Activated CD4-positive, alpha-beta T cell treated with anti-CD3 and anti-CD28 coated beads, Interleukin-2, amount 50 U/mL, for 1 hour (primary cell): ENCODE measurements at places on chromosomes 1 and 21.

DNA sequence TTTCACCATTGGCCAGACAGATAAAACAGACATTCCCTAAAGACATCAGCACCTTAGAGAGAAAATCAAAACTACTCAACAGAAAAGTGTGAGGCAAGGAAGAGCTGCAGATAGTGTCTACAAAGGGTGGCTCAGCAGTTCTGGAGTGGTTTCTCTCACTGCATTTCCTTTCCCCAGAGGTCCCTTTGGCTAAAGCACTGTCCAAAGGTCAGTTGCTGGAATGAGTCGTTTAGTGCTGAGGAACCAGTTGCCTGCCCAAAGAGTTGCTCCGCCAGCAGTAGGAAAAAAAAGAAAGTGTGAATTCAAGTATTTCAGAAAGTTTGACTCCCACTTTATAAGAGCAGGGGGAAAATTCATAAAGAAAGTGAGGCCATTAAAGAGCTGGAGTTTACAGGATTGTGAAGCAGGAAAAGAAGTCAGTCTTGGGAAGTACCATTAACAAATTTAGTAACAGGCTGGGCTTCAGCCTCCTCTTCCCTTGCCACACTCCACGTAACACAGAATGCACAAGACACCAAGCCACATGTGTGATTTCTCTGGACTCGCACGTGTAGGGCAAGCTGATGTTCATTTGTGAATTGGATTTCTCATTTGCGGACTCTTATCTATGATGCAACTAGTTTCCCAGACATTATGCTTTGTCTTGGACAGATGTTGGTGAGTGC, 122.2 kb downstream of the RUNX1 start:
- DNase-seq, result no peak

DNA sequence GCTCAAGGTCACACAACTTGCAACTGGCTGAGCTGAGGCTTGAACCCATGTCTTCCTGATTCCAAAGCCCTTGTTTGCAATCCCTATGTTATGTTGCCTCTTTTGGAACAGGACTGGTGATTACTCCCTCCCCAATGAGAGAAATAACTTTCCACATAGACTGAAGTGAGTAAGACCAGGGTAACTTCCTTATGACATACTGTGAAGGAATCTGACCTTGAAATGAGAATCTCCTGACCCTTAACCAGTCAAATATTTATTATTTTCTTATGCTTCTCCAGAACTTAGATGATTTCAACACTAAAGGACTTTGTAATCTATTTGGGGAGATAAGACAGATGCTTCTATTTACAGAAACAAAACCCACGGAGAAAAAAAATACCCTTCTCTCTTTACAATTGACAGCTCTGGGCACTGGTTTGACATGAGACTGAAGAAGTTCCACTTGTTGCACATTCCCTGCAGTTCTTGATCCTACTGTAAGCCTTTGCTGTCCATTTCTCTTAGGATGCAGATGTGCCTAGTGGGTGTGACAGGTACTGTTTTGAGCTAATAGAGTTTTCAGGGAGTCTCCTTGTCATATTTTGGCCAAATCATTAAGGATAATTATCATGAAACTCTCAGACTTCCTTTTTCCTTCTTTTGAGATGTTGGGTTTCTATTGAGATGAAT, 3.9 kb upstream of the RPTN start:
- DNase-seq, result no peak

DNA sequence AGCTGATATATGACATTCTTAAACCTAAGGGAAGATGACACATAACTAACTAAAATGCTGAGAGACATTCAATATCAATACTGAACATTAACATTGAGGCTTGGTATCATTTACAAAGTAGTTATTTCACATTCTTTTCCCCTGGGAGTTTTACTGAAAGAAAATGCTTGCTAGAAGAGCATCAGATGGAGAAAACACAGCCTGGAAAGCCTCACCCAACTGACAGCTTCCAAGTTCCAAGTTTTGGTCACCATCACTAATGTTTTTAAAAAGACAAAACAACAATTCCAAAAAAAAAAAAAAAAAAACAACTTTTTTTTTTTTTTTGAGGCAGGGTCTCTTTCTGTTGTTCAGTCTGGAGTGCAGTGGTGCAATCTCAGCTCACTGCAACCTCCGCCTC, 80.6 kb downstream of the DSCAM start:
- DNase-seq, result no peak

GRCh38 chr21:15441060-15441493, 288.7 kb upstream of the USP25 start:
- DNase-seq, result no peak

DNA sequence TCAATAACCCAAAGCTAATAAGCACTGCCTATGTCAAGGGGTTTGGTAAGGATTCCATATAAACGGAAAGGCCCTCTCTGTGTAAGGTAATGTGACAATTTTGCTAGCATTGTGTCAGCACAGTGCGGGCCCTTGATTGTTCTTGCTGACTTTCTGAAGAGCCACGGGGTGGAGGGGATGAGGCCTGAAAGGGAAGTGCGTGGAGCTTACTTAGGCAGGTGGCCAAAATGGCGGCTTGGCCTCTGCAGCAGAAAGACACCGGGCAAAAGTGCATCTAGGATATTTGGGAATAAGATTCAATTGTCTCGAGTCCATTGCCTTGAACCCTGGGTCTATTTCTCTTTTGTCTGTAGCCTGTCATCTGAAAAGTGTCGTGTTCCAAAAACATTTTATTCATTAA, 114.3 kb downstream of the TGFB2 start:
- no peak for DNase-seq

- peak; percentile 20 for DNase-seq
Measured at GRCh38 chr1:158112994-158113758, 67.5 kb upstream of the CD1D start.

- DNase-seq, result no peak
Measured at GRCh38 chr1:51242546-51242945, 6.5 kb downstream of the RNF11 start.
